IMR-90 (cell line): ENCODE measurements at places on chromosomes 16 and 17.
A peak's percentile ranks its signal among the peaks of the same experiment; 100 is the strongest.

DNA sequence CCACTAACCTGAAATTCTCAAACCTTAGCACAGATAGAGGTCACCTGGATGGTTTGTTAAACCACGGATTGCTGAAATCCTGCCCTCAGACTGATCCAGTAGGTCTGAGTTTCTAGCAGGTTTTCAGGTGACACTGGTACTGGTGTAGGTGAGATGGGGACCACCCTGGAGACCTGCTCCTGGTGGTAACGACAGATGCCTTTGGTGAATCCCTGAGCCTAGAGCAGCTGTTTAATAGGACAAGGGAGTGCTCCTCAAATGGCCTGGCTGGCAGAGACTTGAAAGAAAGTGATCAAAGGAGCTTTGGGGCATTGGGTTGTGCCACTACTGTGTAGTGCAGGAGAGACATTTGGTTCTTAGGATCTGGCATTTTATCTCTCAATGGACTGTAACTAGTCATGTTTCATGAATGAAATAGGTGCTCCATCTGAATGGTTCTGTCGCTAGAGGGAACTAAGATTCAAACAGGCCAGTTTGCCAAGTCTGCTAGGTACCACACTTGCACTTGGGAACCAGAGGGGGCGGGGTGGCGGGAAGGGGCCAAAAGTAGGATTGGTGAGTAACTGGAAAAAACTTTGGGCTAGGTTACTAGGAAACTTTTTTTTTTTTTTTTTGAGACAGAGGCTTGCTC lies 2.9 kb upstream of the IFI35 start:
- DNase-seq, result peak; percentile 50

DNA sequence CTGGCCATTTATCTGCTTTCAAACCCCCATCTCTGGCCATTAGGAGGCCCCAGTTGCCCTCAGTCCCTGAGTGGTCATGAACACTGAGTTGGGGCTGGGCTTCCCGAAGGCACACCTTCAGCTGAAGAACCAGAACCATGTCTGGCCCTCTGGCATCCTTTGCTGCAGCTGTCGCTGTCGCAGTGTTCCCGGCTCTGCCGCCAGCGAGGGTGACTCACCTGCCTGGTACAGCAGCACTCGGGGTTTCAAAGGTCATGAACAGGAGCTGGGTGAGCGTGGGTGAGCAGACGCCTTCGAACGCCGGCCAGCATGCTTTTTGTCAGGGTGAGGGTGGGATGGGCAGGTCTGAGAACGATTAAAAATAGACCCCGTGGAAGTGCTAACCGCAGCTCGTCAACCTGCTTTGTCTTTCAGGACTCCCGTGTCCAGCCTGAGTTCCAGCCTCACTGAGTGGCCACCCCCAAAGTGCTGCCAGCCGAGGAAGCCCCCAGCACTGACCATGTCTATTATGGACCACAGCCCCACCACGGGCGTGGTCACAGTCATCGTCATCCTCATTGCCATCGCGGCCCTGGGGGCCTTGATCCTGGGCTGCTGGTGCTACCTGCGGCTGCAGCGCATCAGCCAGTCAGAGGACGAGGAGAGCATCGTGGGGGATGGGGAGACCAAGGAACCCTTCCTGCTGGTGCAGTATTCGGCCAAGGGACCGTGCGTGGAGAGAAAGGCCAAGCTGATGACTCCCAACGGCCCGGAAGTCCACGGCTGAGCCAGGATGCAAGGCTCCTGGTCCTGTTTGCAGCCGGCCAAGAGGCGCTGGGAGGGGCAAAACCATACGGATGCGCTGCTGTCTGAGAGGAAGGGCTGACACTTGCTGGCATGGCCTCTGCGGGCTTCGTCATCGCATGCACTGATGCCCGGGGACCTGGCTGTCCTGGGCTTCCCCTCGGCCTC lies 7.6 kb downstream of the SNN start:
- DNase-seq, result peak; percentile 15

- no peak for DNase-seq
Observed at GRCh38 chr17:5950878-5951277, 119.3 kb upstream of the WSCD1 start.

GRCh38 chr17:48307814-48308411 lies 122.1 kb downstream of the SKAP1 start:
- DNase-seq, result peak; percentile 74

DNA sequence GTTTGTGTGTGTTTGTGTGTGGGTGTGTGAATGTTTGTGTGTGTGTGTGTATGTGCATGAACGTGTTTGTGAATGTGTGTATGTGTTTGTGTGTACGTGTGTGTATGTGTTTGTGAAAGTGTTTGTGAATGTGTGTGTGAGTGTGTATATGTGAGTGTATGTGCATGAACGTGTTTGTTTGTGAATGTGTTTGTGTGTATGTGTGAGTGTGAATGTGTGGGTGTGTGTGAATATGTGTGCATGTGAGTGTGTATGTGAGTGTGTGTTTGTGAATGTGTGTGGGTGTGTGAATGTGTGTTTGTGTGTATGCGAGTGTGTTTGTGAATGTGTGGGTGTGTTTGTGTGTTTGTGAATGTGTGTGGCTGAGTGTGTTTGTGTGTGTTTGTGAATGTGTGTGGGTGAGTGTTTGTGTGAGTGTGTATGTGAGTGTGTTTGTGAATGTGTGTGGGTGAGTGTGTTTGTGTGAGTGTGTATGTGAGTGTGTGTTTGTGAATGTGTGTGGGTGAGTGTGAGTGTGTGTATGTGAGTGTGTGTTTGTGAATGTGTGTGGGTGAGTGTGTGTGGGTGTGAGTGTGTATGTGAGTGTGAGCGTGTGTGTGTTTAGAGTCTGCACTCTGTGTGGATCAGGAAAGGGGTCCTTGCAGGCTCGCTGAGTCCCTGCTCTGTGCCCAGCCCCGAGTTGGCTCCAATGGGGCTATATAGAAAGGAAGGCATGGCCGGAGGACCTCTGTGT lies 890 bp upstream of the CD300A start:
- no peak for DNase-seq

- DNase-seq, result no peak
Observed at GRCh38 chr17:66952681-66953629, 11.6 kb upstream of the CACNG4 start.

DNA sequence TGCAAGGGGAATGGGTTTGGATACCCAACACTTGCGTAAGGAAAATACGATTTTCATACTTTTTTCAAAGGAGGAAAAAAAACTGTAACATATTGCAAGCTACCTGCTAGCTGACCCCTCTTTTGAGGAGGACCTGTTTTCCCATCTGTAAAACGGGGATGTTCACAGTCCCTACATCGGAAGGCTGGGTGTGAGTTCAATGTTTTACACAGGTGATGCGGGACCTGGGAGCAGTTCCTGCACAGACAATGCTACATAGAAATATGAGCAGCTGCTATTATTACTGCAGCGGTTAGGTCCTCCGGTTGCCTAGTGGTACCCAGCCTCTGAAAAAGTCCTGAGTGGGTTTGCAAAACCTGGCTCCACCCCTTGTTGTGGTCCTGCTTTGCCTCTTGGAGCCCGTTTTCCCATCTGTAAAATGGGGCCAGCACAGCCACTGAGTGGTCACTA lies 3.5 kb downstream of the SOCS1 start:
- DNase-seq, result no peak

DNA sequence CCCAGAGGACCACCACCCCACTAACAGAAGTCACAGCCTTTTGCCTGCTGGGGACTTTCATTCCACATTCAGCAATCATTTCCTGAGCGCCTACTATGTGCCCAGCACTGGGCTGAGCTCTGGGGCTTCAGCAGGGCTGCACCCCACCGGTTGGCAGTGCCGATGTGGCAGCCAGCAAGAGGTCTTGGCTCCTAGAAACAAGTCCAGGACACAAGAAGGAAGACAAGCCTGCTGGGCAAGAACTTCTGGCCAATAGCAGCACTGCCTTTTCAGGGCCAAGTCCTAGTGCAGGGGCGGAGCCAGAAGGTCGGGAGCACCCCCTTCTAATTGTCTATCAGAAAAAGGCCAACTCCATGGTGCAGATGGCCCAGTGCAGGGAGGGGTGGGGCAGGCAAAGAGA lies 13.0 kb upstream of the HOXB9 start:
- DNase-seq, result no peak

GRCh38 chr17:6384481-6384880 lies 50.4 kb downstream of the AIPL1 start:
- DNase-seq, result no peak

DNA sequence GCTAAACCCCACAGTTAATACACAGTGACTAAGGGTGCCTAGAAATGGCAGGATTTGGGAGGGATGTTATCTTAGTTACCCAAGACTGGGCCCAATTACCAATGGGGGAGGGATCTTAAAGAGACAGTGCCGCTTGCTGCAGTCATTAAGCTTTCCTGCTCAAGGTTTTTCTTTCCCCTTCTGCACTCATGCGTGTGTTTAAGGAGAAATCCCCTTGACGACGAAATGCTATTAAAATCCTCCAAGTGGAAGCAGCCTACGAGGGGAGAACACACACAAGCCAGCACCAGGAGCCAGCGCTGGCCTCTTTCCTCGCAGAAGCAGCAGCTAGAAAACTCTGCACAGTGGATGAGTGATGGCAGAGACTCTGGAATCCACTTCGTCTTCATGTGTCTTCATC lies 22.0 kb downstream of the SALL1 start:
- peak; percentile 2 for DNase-seq

GRCh38 chr16:24980077-24980793 lies 34.9 kb downstream of the ARHGAP17 start:
- DNase-seq, result no peak

- peak; percentile 7 for DNase-seq
Observed at GRCh38 chr17:68328676-68329075, 37.4 kb downstream of the ARSG start.

GRCh38 chr16:74560912-74561311 lies 46.0 kb downstream of the GLG1 start:
- DNase-seq, result no peak

- no peak for DNase-seq
Observed at GRCh38 chr17:55202896-55203295, 61.9 kb upstream of the HLF start.

GRCh38 chr17:71251276-71251675 lies 869.5 kb upstream of the SOX9 start:
- peak; percentile 41 for DNase-seq

DNA sequence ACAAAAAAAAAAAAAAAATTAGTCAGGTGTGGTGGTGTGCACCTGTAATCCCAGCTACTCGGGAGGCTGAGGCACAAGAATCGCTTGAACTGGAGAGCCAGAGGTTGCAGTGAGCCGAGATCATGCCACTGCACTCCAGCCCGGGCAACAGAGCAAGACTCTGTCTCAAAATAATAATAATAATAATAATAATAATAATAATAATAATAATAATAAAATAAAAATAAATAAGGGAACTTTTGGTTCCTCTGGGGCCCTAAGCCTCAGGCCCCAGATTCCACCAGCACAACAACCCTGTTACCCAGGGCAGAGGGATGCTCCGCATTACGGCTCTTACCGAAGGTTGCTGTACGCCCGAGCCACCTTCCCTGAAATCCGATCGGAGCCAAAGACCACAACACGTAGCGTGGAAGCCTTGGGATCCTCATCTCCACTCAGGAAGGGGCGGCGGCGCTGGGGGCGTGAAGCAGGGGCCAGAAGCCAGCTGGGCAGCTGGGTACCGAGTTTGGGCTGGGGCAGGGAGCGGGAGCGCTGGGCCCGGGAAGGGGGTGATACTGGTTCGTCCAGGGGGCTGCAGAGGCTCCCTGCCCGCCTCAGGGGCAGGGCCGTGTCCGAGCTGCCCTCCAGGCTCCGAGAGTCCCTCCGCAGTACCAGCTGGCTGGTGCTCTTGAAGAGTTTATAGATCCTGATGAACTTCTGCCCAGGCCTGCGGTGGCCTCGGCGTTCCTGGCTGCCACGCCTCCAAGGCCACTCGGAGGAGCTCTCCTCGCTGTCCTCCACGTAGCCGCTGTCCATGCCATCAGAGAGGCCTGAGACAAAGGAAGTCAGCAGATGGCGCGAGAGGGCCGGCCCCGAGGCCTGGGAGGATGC lies 20.6 kb upstream of the PIK3R6 start:
- DNase-seq, result no peak

GRCh38 chr17:35898283-35899070 lies 18.3 kb upstream of the CCL5 start:
- DNase-seq, result no peak

- no peak for DNase-seq
Observed at GRCh38 chr17:45812102-45812501, 28.0 kb downstream of the CRHR1 start.

GRCh38 chr17:37553401-37553966 lies 55.7 kb downstream of the SYNRG start:
- no peak for DNase-seq

DNA sequence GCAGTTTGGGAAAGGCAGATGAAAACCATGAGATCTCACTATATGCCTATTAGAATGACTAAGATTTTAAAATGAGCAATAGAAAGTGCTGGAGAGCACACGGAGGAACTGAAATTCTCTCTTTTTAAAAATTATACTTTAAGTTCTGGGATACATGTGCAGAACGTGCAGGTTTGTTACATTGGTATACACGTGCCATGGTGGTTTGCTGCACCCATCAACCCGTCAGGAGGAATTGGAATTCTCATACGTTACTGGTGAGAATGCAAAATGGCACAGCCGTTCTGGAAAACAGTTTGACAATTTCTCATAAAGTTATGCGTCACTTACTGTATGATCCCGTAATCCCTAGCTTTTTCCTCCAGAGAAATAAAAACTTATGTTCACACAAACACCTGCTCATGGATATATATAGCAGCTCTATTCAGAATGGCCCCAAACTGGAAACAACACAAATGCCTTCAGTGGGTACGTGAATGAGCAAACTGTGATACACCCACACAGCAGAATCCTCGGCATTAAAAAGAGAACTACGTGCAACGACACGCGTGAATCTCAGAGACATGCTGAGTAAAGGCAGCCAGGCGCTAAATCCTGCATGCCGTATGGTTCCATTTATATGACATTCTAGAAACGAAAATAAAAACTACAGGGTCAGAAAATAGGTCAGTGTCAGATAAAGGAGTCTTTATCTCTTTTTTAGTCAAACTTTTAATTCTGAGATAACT lies 11.8 kb downstream of the PIK3R6 start:
- DNase-seq, result no peak
